ENCODE measurements at places on chromosomes 3 and 15. TPM values are rescaled to one million over a fixed set of nuclear protein-coding genes. Genes with fewer than 3 reads are reported as not detected.

DNA sequence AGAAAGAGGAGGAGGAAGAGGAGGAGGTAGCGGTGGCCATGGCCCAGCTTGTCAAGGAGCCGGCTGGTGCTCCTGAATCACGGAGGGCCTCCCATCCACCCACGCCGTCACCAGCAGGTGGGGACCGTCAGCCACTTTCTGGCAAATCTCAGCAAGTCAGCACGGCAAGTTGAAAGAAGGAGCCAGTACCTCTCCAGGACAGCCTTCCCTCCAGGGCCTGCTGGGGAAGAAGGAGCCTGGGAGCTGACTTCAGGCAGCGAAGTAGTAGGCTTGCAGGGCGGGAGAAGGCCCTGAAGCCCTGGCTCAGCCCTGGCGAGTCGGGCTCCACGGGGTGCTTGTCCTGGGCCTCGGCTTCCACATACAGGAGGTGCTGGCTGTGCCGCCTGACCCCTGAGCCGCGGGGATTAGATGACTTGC, 99.2 kb upstream of the TRPM1 start:
- peak; percentile 88 for DNase-seq

DNA sequence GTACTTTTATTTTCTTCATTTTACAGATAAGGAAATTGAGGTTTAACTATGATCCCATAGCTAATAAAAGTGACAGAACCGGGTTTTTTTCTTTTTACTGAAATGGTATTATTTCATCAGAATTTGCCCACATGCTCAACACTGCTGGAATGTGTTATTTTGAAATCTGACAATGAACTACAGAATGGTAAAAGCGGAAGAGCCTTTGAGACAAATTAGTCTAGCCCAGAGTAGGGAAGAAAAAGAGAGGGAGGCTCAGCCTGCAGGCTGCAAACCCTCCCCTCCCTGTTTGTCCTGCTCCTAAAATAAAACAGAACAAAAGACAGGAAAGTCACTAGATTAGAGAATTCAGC, 100.3 kb upstream of the LIPC start:
- no peak for DNase-seq

GRCh38 chr3:149472030-149472797, 2.3 kb upstream of the TM4SF4 start:
- DNase-seq: no peak

The CYP19A1 gene
- 0.19 TPM for total RNA-seq

The ADPRH gene
- 12.2 TPM for total RNA-seq

The AQP9 gene
- total RNA-seq: 1.5 TPM

DNA sequence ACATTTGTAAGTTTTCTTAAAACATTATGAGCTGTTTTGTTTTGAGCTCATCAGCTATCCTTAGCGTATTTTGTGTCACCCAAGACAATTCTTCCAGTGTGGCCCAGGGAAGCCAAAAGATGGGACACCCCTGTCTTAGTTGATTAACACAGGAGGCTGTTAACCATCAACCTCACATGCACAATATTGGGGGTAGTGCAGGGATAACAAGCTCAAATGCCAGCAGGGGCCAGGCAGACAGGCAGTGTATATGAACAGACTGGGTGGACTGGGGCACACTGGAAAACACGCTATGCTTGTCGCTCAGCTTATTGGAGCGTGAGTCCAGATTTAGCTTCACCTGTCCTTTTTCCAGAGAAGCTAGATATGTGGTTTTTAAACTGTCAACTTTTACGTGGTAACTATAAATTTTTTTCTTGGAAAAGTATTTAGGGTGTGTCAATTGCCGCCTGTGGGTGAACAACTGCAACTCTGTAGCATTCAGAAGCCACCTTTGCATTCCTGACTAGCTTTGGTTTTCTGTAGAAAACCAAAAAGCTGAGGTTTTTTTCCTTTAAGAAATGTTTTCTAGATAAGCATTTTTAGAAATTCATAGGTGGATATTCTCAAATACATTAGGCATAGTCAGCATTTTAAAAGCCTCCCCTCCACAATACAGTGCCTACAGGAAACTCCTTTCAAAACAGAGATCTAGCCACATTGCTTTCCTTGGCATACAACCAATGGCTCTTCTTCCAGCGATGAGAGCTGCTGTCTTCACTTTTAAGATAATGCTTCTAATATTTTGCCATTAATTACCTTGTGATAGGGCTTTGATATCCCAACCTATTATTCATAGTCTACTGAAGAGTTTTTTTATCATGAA, 14.6 kb downstream of the PSMD6 start:
- DNase-seq: no peak

- DNase-seq: no peak
These were observed 775.4 kb upstream of the ROBO1 start for GRCh38 chr3:80543154-80543553.

The CLEC3B gene
- 78.6 TPM for total RNA-seq

GRCh38 chr15:89591834-89592233, 16.6 kb downstream of the TICRR start:
- DNase-seq: no peak

DNA sequence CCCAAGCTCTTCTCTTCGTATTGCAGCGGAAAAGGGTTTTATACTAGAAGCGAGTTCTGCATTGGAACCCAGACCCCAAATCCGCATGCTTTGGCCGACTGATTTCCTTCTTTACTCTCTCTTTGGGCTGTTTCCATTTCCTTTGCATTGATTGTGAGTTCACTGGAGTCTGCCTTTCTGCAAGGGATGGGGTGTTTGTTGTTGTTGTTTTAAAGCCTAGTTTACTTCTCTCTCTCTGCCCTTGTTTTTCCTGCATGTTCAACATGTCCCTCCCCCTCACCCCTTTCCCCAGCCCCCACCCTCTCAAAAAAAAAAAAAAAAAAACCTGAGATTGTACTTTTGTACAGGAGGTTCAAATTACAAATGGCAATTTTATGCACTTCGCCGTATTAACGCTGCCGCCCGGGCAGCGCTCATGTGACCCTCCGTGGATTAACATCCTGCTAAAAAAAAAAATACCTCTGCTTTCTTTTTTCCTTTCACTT, 2.2 kb downstream of the NR2F2 start:
- DNase-seq: no peak

DNA sequence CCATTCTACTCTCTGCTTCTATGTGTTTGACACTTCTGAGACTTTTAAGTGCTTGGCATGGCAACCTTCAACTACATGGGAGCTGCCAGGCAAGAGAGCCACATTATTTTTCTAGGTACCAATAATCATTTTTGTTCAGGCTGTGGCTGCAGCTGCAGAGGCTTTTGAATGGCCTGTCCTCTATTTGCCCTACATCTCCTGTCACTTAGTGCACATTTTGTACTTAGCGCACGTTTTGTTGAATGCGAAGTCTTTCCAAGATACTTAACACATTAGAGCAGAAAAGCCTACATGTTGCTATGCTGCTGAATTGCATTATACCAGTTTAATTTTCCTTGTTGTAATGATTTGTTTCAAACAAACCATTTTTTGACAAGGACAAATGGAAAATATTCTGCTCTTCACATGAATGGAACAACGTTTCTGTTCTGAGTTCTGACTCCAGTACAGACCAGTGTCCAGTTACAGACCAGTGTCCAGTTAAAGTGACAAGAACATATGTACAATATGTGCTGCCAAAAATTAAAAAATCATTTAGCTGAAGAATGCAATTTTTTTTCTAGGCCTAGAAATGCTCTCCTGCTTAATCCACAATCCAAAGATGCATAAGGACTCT, 113.9 kb downstream of the ABI3BP start:
- no peak for DNase-seq

DNA sequence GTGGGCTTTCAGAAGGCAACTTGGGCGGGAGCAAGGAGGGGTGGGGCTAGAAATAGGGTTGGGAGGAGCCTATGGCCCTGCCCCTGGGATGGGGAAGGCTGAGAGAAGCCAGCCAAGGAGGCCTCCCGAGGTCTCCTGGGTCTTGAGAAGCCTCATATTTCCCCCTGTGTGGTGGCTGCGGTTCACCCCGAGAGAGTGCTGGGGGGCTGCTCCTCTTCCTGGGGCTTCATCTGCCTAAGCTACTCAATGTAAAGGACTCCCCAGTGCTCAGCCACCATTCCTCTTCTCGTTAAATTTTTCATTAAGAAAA, 174.3 kb downstream of the SMAD6 start:
- no peak for DNase-seq

The P2RY12 gene
- total RNA-seq: 0.94 TPM

The ARGFX gene
- total RNA-seq: not detected

GRCh38 chr3:110027446-110028080, 690.2 kb upstream of the DPPA4 start:
- no peak for DNase-seq

GRCh38 chr15:89192766-89193165, 28.6 kb downstream of the RLBP1 start:
- no peak for DNase-seq

The TRH gene
- not detected for total RNA-seq

DNA sequence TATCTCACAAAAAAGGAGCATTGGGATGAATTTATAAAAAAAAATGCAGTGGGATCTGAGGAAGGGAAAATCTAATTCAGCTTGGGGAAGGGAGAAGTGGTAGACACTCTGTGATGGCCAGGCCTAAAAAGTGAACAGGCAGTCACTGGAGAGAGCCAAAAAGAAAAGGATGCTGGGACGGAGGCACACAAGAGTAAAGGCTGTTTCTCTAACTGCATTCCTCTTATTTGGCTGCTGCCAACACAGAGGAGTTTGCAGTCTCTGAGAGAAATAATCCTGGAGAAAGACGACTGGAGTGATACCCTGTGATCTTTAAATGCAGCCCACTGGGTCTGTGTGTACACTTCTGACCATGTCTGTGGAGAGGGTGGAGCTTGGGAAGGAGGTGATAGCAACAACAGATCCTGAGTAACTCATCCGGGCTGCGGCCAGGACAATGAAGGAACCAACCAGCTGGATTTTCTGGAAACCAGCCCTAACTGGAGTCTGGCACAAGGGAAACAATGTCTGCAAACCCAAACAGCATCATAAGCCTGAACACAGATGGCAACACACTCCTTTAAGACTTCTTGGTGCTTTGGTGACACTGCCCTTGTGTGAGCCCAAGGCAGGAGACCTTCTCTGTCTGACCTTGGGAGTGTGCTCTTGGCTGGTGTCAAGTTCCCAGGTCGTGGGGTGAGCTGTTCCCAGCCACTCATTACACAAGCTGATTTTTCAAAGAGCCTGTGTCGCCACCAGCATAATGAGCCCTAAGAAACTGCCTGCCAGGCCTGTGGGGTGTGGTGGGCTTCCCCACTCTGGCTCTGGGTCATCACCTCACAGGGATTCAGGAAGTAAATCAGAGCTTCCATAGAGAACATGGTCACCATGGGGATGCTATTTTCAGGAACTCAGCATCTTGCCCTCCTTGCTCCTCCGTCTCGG, 8.0 kb downstream of the FYCO1 start:
- peak; percentile 62 for DNase-seq

- DNase-seq: no peak
These were observed 69.3 kb upstream of the SMAD3 start for GRCh38 chr15:66996094-66996493.

The UROC1 gene
- total RNA-seq: not detected

DNA sequence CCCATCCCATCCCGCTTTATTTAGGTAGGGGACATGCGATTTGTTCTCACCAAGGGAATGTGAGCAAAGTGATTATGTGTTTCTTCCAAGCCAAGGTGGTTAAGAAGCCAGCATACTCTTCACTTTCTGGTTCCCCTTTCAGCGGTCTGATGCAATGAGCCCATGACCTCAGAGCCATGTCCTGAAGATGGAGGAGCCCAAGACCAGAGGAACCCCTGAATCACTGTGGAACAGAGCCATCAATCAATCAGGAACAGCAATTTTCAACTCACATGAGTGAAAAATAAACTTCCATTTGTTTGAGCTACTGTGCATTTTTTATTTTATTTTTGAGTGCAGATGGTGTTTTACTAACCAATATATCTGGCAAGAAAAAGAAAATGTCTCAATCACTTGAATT, 10.8 kb downstream of the THRB start:
- peak; percentile 43 for DNase-seq

The SERINC4 gene
- 0.19 TPM for total RNA-seq

DNA sequence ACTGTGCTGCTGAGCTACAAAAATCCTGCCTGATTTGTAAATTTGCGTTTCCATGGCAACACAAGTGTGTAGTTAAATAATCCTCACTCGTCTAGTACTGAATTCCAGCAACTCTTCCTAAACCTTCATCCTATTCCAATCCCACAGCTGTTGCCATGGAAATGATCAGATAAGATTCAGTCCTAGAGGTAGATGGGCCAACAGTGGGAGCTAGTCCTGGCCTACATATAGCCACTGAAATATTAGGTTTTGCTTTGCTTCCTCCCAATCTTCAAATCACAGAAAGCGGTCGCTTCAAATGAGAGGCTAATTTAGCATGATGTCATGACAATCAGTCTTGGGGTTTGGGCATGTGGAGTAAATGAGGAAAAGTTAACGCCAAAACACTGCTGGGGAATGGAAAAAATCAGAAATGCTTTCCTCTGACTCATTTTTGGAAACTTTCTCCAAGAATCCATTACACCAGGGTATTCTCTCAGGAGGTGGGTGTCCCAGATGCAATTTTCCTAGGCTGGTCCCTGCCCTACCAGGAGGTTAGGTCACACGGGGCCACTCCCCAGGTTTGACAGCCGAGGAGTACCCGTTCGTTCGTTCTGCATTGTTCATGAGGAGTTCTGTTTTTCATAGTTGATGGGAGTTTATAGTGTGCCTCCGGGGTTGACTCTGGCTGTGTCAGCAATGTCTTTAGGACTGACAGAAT, 159.2 kb upstream of the SLCO3A1 start:
- peak; percentile 69 for DNase-seq

DNA sequence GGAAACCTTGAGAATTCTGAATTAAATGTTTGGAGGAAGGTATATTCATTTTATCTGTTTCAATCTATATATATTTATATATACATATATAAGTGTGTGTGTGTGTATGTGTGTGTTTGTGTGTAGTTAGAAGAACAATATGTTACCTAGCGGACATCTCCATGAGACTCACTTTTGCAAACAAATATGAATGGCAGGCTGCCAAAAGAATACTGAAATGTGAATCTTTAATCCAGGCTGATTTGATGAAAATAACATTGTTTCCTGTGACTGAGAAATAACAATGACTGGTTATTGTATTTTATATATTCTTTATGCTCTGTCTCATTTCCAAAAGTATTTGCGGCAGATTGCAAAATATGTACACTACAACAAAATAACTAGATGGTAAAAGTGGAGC, 255.5 kb upstream of the TGFBR2 start:
- DNase-seq: no peak

DNA sequence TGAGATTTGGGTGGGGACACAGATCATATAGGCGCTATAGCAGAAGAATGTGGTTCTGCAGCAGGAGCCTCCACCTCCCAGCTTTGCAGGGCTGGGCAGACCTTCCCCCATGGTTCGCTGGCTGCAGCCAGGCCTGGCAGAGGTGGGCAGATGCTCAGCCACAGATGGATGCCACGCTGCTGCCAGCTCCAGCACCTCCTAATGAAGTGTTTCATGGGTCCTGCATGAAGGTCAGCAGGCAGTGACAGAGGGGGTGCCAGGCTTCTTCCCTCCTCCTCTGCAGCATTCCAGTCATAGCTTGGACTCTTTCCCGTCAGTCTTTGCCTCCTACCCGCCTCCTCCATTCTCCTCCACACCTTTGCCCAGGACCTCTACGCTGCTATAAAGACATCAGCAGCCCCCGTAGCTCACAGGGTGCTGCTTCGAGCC, 85.9 kb downstream of the SLCO3A1 start:
- DNase-seq: peak; percentile 83

GRCh38 chr3:3778641-3779270, 20.5 kb upstream of the LRRN1 start:
- no peak for DNase-seq
